ENCODE measurements at places on chromosomes 2 and 18.

GRCh38 chr18:54932472-54932871, 26.8 kb downstream of the CCDC68 start:
- no peak for DNase-seq

DNA sequence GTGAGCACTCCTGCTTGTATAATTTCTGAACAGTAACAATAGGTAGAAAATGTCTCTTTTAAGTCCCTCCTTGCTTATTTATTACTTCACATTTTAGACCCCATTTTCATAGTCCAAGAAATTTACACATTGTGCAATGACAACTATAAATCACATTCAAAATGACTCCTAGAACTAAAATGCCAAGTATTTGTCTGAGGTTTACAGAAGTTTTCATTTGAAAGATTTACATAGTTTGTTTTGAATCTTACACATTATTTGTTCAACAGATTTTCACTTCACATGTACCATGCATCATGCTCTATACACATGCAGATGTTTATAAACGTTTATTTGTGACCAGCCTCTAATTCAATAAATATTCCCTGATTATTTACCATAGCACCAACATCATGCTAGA, 15.7 kb upstream of the TRIB2 start:
- no peak for DNase-seq

GRCh38 chr18:58045242-58046092, 1.4 kb downstream of the NEDD4L start:
- DNase-seq = no peak

- DNase-seq = no peak
Measured at GRCh38 chr2:74708883-74709282, 54.8 kb downstream of the SEMA4F start.

Measured in left renal cortex interstitium (tissue), 4 donors.